ENCODE measurements at places on chromosomes 2 and 18.
A peak's percentile ranks its signal among the peaks of the same experiment; 100 is the strongest.

DNA sequence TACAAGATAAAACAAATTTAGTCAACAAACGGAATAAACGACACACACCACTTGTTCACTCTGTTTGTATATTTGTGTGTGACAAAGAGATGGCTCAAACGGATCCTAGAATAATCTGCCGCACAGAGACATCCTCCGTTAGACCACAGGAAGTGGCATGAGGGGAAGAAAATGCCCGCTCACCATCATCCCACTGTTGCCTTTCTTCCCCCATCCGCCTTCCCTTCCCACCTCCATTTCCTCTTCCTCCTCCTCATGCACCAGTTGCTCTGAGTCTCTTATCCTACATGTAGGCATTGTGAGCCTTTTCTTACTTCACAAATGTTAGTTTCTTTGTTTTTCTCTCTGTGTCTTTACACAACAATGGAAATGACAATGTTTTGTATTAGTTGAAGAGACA, 228.5 kb upstream of the SMIM21 start:
- no peak for DNase-seq

GRCh38 chr2:168157926-168158325, 89.5 kb downstream of the STK39 start:
- no peak for DNase-seq

DNA sequence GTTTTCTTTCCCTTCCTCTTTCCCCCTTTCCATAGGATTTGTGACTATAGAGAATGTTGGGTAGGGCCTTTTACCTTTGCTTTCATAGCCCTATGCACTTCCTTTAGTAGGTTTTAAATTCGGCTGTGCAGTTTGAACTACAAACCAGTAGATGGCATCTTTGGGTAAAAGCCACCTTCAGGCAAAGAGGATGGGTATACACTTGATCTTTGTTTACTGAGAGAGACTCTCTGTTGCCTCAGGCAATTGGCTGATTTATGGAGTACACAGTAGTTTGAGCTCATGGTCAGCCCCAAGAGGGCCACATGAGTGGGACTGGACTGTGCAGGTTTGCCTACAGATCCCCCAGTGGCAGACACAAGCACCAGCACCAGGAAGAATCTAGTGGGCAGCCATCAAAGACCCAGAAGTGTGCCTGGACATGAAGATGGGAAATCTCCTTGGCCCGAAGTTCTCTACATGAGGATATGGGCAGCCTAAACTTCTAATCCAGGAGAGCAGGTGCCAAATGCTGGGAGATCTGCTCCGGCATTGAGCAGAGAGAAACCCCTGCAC, 1304.3 kb upstream of the DDX18 start:
- DNase-seq: peak; percentile 34

DNA sequence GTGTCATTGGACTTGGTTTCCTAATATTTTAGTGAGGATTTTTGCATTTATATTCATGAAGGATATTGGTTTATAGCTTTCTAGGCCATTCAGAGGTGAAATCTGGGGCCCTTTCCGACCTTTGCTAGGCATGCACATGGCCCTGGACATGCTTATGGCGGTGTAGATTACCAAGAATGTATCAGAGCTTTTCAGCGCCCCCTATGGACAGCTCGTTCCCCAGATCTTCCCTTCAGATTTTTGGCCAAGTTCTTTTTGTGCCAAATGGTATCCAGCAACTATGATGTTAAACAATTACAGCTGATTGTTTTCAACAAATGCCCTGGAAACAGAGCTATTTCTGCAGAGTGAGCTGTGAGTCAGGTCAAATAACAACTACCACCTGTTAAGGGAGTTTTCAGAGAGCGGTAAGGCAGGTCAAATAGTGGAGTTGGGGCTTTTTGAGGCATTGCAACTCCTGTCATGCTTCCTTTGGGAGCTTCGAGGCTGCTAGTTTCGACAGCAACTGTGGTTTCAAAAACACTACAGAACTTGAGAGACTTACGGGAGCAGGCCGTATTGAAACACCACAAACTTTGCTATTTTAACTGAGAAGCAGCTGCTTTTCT, 188.3 kb downstream of the ZNF516 start:
- DNase-seq: no peak

DNA sequence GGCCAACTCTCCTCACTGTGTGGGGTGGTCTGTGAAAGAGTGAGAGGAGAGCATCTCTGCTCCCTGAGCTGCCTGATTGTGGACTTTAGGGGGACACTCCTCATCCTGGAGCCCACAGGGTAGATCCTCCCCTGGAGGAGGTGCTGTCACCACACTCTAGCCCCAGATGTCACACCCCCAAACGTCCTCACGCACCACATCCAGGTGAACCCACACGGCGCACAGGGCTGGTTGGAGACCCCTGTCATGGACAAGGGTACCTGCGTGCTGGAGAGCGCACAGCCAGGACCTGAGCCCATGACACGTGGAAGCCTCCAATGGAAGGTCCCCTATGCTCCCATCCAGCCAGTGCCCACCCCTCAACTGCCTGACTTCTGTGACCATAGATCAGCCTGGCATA, 10.5 kb downstream of the AGXT start:
- DNase-seq: no peak

GRCh38 chr18:80109676-80110078, 615 bp downstream of the ADNP2 start:
- no peak for DNase-seq

DNA sequence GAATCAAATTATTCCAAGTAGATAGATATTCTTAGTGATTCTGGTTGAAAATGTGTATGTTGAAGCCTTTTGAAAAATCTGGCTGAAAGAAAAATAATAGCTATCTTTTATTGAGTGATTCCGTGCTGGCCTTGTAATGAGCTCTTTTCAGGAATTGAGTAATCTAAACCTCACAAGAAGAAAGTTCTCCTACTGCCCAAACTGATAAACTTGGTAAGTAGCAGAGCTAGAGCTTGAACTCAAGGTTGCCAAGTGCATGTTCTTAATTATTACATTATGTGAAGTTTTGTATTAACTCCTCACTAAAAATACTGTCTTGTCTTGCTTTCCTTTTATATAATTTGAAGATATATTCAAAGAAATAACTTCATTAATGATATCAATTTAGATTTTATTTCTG, 1.6 kb upstream of the PPP1R1C start:
- no peak for DNase-seq

DNA sequence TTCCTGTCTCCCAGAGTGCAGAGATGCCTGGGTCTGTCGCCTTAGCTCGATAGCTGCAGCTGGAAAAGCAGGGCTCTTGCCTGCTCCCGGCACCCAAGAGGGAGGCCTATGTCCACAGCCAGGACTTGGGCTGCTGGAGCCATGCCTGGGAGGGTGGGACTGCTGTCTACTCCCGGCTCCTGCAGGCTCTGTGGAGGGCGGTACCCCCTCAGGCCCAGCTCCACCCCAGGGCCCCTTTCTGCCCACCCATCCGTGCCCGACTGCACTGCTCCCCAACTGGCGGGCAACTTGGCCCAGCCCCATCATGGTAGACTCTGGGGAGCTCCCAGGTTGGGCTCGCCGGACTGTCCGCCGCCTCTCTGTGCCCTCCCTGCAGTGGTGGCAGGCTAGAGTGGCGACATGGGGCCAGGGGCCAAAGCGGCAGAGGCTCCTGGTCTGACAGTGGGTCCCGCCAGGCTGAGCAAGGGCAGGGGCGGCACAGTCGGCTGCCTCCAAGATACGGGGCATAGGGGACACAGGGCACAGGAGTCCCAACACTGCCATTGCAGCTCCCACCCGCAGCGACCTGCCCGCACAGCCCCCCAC, 901.0 kb downstream of the CCDC85A start:
- DNase-seq: no peak

All from SHP77 treated with DMSO at 0.1 percent for 48 hours (cell line).